ENCODE measurements at places on chromosomes 12 and 14.

DNA sequence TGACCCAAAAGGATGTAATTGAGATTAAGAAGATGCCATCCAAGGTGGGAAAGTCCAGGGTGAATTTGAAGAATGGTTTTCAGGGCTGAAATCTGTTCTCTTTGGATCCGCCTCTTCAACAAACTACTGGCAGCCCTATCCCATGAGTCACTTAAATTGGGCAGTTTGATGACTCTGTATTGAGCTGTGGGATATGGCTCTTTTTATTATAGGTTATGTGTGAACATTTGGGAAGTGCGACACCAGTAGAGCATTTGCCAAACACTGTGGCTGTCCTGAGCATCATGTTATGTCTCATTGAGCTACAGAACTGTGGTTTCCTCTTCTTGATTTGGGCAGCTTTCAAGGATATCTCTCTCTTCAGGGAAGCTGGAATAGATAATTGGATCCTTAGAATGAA lies 22.3 kb downstream of the IFT43 start:
- no peak for DNase-seq

DNA sequence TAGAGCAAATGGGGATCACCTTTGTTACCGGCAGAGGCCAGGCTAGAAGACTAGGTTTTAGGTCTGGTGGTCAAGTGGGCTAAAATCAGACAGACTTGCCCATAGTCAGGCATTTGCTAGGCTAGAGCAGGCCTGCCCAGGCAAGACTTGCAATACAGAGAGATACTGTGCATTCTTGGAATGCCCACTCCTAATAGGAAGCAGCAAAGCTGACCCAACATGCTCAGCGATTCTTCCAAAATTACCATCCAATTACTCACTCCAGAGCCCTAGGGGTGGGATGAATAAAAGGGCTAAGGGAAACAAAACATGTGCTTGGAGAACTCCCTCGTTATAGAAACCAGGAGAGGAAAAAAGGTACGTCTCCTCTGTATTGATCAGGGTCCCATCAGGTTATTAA lies 187.8 kb upstream of the AMIGO2 start:
- peak; percentile 25 for DNase-seq

- no peak for DNase-seq
Measured at GRCh38 chr14:41810362-41810761, 203.7 kb downstream of the LRFN5 start.

DNA sequence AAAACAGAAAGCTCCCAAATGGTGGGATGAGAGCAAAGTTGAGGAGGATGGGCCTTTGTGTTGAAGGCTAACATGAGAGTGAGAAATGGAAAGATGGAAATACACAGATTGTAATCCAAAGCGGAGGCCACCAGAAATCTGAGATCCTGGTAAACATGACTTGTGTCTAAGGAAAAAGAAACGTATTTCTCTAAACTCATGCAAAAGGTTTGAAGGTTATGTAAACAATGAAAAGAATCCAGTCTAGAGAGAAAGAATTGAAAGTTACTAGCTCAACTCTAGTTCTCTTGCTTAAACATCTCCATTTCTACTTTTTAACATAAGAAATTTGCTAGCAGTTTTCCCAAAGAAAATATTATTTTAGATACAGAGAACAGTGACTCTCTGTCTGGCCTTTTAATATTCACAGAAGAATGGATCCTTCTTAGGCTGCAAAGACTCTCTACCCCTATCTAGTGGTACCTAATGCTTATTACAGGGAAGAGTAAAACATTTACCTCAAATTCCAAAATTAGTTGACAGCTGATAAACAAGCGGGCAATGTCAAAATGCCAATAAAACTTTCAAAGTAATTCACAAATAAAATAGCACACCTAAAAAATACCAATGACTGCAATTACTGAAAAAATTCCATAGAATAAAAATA lies 75.8 kb upstream of the SOX5 start:
- no peak for DNase-seq

GRCh38 chr12:105401198-105401597 lies 70.7 kb downstream of the C12orf75 start:
- no peak for DNase-seq

DNA sequence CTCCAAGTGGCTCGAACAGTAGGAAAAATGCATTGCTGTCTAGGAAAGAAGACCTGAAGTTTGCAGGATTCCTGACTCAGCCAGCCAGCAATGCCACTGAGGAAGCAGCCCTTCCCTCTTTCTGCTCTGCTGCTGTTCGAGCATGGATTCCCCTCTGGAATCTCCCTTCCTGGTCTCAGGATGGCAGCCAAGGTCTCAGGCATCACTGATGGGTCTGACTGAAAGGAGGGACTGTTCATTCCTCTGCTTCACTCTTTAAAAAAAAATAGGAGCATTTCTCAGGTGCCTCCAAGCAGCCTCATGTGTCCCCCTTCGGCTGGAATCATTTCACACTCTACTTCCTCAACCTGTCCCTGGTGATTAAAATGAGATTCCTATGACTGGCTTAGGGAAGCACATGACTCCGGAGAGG lies 62.4 kb downstream of the SLC15A4 start:
- no peak for DNase-seq

- DNase-seq: no peak
Measured at GRCh38 chr14:97798176-97798575, 1001.0 kb downstream of the VRK1 start.

GRCh38 chr14:49858383-49858782 lies 5.8 kb upstream of the NEMF start:
- DNase-seq: no peak

GRCh38 chr12:110613071-110613770 lies 708 bp upstream of the TCTN1 start:
- no peak for DNase-seq

DNA sequence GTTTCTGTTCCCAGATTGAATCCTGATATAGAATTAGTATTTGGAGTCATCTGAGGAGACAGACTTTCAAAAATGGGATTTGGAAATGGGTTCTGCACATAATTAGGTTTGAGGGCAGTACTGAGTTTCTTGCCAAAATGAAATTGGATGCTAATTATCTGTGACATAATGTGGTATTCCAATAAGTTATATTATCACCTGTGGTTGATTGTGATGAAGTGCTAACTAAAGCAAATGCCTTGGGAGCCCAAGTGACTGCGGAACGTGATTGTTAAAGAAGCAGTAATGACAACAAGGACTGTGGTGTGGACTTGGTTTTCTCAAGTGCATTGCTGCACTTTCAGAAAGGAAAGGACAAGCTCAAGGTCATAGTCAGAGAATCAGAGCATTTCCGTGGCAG lies 337.0 kb downstream of the IPO8 start:
- DNase-seq: no peak

DNA sequence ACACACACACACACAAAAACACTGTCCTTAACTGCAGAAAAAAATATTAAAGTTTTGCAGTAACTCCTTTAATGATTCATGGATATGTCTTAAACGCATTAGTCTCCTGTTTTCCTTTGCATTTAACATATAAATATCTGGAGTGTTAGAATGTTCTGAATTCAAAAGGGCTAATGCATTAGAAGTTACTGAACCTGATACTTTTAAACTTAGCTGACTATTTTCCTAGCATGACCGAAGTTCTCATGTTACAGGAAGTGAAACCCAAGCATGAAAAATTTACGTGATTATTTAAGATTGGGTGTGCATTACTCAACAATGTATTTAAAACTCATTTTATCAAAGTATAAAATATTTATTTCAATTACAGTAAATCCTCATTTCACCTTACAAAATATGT lies 791.2 kb downstream of the FLRT2 start:
- DNase-seq: peak; percentile 6

- DNase-seq: no peak
Measured at GRCh38 chr14:92352158-92352985, 29.4 kb downstream of the SLC24A4 start.

DNA sequence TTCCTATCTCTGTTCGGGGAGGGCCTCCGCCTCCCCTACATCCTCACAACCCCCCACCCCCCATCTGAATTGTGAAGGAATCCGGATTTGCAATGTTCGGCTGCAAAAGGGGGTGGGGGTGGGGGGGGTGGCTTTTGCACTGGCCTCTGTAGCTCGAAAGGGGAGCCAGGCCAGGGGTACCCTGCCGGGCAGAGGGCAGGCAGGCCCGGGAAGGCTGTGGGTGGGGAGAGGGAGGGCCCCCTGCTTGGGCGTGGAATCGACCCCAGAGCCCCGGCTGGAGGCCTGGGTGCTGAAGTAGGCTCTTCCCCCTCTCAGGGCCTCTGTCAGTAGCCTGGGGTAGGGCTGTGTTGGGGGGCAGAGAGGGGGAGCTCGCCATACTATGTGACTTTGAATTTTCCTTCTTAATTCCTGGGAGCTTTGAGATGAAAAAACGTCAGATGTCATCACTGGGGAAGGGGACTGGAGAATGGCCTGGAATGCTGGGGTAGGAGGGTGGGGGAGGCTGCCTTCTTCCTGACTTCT lies 1.1 kb downstream of the LRP1 start:
- no peak for DNase-seq

- no peak for DNase-seq
Measured at GRCh38 chr12:8970432-8970831, 18.9 kb upstream of the KLRG1 start.

DNA sequence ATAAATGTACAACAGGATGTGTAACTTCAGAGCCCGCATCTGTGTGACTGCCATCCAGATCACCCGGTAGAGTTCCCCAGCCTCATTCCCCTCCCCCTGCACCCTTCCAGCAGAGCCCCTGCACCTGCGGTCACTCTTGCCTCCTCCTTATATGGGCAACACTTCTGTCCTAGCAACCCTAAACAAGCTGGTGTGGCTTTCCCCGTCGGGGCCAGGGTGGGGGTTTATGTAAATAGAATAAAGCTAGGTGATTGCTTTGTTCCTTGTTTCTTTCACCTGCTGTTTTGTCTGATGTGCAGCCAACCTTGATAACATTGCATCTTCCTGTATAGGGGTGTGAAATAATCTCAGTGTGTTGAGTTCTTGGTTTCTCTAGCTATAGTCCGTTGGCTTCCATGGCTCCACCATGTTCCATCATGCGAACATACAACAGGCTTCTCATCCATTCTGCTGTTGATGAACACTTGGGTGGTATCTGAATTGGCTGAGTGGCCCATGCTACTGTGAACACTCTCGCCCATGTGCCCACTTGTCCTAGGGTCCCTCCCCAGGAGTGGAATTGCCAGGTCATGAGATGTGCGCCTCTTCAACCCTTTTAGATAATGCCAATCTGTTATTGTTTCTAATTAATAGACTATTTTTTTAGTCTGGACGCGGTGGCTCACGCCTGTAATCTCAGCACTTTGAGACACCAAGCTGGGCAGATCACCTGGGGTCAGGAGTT lies 102.2 kb downstream of the KIF26A start:
- DNase-seq: no peak

- no peak for DNase-seq
Measured at GRCh38 chr12:11773889-11774677, 124.6 kb downstream of the ETV6 start.

GRCh38 chr14:104830781-104831180 lies 29.9 kb downstream of the ZBTB42 start:
- DNase-seq: no peak

- no peak for DNase-seq
Measured at GRCh38 chr12:76762601-76762980, 1.3 kb upstream of the ZDHHC17 start.

- no peak for DNase-seq
Measured at GRCh38 chr14:61342486-61342885, 21.1 kb downstream of the PRKCH start.

DNA sequence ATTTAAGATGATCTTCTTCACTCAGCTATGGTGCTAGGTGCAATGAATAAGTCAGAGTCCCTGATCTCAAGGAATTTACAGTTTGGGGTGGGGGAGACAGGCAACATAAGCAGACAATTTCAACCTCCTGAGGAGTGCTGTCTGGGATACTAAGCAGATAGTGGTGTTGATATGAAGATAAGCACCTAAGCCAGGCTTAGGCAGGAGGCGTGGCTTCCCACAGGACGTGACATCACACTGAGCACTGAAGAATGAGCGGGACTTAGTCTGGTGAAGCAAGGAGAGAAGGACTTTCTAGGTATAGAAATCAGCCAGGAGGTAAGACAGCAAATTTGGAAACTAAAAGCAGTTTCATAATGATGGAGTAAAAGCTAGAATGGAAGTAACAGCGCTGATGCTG lies 6.8 kb downstream of the PRPH start:
- DNase-seq: no peak

- DNase-seq: no peak
Measured at GRCh38 chr14:98999901-99000300, 272.1 kb downstream of the BCL11B start.

DNA sequence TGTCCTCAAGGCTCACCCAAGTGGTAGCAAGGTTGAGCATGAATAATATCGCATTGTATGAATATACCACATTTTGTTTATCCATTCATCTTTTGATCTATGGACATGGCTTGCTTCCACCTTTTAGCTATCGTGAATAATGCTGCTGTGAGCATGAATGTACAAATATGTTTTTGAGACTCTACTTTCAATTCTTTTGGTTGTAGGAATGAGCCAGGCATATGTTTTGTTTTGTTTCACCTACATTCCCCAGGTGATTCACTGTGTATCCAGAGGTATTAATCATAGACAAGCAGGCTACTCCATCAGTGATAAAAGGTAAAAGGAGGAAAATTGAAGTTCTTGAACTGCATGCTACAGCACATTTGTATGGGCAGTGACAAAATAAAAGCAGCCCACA lies 35.8 kb downstream of the CDKL1 start:
- DNase-seq: no peak

GRCh38 chr14:23530375-23531055 lies 21.1 kb downstream of the ZFHX2 start:
- no peak for DNase-seq

DNA sequence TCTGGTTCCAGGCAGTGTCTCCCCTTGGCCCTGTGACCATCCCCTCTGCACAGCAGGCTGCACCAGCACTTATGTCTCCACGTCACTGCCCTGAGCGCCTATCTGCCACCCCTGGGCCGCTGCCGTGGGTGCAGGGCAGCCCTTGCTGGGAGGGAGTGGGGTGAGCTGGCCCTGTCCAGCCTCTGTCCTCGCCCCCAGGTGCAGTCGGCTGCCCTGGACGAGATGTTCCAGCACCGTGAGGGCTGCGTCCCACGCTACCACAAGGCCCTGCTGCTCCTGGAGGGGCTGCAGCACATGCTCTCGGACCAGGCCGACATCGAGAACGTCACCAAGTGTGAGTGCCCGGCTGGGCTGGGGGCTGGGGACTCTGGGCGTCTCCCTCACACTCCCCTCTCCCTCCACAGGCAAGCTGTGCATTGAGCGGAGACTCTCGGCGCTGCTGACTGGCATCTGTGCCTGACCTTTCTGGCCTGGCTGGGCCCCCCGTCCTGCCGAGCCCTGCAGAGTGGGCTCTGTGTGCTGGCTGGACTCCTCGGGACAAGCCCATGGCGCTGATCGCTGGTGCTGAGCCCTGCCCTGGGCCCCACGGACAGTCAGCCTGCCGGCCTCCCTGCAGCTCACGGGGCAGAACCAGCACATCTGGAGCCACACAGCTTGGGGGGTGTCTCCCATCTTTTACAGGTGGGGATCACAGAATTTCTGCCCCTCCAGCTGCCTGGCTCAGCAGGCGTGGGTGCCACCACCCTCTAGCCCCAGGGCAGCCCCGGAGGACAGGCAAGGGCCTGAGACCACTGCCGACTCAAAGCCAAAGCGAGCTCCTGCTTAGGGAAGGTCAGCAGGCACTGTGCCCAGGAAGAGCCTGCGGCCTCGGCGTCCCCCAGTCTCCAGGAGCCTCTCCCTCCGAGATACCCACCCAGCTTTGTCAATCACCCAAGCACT lies 7.9 kb upstream of the PUS1 start:
- DNase-seq: no peak

GRCh38 chr12:119781804-119782203 lies 95.3 kb downstream of the CIT start:
- DNase-seq: no peak

- no peak for DNase-seq
Measured at GRCh38 chr12:125208942-125209341, 143.7 kb downstream of the AACS start.

- DNase-seq: no peak
Measured at GRCh38 chr12:49231878-49232655, 32.8 kb upstream of the TUBA1C start.

GRCh38 chr14:103428723-103429556 lies 43.7 kb downstream of the MARK3 start:
- DNase-seq: no peak
